ENCODE measurements at places on chromosomes 16 and 17.

- no peak for DNase-seq
These were observed 15.7 kb upstream of the MRC2 start for GRCh38 chr17:62611728-62612127.

DNA sequence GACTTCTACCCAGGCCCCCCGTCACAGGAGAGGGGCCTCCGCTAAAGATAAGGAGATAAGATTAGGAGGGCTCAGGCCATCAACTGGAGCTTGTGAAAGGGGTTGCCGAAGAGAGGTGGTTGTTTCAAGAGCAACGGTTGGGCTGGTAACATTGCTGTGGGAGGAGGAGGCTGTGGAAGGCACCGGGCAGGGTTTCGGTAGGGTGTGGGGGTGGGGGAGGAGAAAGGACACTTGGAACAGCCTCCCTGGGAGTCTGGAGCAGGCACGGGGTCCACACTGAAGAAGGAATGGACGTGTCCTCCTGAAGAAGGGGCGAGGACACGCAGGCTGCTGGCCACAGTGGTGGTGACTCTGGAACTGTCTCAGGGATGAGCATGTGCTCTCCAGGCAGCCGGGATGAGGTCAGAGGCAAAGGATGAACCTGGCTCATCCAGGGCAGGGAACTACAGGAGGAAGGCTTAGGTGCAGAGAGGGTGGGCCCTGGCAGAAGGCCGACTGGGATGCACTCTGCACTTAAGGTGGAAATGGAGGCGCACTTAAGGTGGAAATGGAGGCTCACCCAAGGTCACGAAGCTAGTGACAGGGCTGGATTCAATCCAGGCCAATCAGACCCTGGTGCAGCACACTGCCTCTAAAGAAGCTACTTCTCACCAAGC is 1.2 kb upstream of the EPX start:
- DNase-seq: no peak

- no peak for DNase-seq
These were observed 81.2 kb downstream of the TOX3 start for GRCh38 chr16:52465711-52466267.

DNA sequence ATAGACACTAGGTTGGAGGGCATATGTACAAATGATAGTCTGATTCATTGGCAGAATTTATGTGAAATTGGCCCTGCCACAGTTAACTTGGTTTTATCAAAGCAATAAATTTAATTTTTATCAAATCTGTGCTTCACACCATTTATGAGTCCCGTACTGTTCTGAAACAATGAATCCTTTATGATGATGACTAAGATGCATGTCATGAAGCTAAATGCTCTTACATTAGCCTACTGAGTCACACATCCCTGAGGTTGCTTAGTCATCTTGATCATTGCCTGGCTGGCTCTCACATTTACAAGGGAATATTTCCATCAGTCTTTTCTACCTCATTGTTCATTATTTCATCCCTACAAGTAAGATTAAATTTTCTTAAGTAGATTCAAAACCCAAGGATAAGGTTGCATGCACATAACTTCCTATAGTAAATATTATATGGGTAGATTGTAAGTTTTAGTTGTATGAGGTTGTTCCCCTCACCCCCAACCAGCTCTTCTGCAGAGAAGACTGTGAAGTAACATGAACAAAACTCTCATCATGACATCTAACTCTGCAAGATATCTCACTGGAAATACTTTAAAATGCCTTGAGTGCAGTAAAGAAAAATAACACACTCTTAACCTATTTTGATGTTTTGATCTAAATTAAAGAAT is 170.7 kb downstream of the CYB561 start:
- DNase-seq: no peak

- no peak for DNase-seq
These were observed 6.4 kb upstream of the LGALS3BP start for GRCh38 chr17:78986048-78986648.

GRCh38 chr17:43750153-43750552 is 8.4 kb downstream of the SOST start:
- no peak for DNase-seq

- peak; percentile 72 for DNase-seq
These were observed 10.2 kb upstream of the NFATC3 start for GRCh38 chr16:68074850-68075555.

- no peak for DNase-seq
These were observed 13.2 kb downstream of the TERF2IP start for GRCh38 chr16:75660726-75661302.

DNA sequence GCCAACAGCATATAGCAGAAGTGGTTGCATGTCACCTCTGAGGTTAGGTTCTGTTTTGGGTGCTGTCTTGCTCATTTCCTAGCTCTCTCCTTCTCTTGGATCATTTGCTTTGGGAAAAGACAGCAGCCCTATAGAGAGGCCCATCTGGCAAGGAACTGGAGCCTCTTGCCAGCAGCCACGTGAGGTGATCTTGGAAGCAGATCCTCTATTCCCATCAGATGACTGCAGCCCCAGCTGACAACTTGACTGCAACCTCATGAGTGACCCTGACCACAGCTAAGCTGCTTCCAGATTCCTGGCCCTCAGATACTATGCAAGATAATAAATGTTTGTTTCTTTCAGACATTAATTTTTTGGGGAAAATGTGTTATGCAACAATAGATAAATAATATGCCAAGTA is 213.3 kb upstream of the HS3ST4 start:
- DNase-seq: no peak

- DNase-seq: peak; percentile 70
These were observed at the start of gene CHMP6 for GRCh38 chr17:80991645-80992076. Gene CHMP6 (plus strand): TSS chr17:80991841. CDS start chr17:80991919, 78 bp downstream.

DNA sequence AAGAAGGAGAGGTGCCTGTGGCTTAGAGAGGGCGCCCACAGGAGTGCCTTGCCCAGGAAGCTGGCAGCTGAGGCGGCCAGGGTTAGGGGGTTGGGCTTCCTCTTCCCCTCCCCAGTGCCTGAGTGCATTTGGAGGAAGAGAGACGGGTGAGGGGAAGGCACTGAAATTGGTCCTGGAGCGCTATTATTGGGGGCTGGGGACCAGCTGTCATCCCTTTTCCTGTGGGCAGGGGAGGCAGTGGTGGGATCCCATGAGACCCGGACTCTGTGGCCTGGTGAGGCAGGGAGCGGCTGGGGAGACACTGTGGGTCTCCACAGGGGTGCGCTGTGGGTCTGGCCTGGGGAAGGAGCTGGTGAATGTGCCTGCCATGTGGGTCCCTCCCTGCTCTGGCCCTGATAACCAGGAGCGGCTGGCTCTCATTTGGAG is 259.7 kb downstream of the SEC14L1 start:
- DNase-seq: peak; percentile 70

- no peak for DNase-seq
These were observed 14.7 kb downstream of the KCTD19 start for GRCh38 chr16:67311607-67312488.

DNA sequence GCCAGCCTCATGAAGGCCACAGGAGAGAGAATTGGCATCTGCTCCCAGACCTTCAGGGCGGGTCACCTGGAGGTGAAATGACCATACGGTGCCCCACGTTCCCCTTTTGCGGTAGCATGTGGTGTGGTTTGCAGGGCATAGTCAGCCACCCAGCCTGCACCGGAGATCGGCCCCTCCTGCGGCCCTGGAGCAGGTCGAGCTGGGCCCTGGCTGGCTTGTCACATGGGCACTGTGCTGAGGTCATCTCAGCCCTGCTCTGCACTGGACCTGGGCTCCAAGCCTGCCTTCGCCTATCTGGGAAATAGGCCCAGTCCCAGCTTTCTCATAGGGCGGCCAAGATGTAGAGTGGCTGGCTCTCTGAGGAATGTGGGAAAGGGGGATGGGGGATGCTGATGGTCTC is 16.2 kb downstream of the GSE1 start:
- DNase-seq: no peak

DNA sequence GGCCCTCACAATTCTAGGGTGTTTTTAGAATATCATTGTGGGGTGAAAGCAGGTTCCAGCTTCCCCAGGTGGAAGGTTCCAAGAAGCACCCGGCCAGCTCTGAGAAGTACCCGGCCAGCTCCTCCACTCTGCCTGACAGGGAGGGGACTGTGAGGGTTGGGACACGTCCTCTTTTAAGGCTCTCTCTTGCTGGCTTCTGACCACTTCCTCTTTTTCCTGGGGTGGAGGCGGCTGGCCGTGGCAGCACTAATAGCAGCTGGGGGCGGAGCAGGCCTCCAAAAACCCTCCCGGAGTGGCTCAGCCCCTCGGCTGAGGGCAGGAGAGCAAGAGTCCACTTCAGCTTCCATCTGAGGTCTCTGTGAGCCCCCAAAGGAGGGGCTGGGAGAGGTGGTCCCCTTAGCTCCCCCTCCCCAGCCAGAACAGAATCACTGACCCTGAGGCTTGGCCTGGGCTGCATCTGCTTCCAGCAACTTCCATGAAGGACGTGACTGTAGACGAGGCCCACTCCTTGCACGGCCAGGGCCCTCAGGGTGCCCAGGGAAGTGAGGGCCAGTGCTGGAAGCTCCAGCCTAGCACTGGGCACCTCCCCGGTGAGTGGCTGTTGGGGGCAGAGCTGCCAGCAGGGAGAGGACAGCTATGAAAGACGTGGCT is 26.7 kb upstream of the PLCG2 start:
- DNase-seq: no peak

- DNase-seq: no peak
These were observed 5.0 kb upstream of the CCDC57 start for GRCh38 chr17:82217530-82218204.

DNA sequence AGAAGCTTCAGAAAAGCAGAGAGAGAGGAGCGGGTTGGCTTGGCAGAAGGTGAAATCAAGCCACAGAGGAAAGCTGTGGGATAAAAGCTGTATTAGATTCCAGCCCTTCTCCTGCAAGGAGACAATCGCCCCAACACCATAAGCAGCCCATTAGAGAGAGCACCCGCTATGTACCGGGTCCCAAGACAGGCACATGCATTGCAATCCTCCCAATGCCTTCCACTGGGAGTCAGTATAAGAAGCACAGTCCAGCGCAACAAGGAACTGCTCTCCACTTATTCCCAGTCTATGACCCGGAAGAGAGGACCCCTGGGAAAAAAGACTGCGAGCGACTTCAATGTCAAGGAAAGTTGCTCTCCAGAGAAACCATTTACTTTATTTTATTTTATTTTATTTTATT is 43.8 kb downstream of the NOG start:
- no peak for DNase-seq

DNA sequence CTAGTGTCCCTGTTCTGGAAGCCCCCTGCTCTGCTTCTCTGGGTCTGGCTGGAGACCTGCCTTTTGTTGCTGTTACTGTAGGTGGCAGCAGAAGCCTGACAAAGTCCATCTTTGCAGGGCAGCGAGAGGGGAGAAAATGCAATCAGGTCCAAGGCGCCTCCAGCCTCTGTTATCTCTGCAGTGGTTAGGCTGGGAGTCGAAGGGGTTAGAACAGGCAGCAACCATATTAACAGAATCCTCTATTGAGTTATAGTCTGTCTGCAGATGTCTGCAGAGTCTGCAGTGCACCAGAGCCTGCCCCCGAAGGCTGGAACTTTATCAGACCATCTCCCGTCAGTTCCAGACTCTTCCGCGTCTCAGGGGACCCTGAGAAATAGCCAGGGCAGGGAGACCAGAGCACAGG is 404.9 kb upstream of the EEF2KMT start:
- no peak for DNase-seq

GRCh38 chr17:2898255-2898926 is 102.2 kb downstream of the RAP1GAP2 start:
- no peak for DNase-seq

- no peak for DNase-seq
These were observed 24.2 kb downstream of the FAM20A start for GRCh38 chr17:68576811-68577496.

DNA sequence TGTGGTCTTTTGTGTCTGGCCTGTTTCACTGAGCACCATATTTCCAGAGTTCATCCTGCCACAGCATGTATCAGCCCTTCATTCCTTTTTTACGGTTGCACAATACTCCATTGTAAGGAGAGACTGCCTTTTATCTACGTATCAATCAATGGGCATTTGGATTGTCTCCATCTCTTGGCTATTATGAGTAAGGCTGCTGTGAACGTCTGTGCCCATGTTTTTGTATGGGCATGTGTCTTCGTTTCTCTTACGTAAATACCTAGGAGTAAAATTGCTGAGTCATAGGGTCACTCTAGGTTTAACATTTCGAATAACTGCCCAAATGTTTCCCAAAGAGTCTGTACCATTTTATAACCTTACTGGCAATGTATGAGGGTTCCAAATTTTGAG is 202.8 kb upstream of the FOXF1 start:
- DNase-seq: no peak

DNA sequence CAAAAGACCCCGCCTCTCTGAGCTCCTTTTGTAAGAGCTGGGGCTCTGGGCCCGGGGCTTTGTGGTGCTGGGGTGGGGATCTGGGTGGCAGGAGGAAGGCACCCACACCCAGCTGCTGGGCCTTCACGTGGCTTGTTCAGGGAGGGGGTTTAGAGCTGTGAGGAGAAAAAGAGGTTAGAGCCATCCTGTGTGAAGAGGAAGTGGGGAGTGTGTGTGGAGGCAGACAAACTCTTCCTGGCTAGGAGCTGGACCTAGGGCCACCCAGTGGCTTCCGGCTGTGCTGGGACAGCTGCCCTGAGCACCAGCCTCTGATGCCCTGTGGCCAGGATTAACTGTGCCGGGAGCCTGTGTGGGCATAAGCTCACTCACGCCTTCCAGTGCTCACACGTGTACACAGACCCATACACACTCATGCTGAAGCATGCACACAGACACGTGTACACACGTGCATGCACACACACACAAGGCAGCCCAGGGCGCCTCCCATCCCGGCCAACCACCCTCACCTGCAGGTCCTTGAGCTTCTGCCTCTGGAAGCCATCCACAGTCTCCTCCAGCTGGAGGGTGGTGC is 7.4 kb downstream of the CIBAR2 start:
- peak; percentile 28 for DNase-seq

GRCh38 chr17:72411124-72411563 is 290.3 kb downstream of the SOX9 start:
- DNase-seq: no peak

DNA sequence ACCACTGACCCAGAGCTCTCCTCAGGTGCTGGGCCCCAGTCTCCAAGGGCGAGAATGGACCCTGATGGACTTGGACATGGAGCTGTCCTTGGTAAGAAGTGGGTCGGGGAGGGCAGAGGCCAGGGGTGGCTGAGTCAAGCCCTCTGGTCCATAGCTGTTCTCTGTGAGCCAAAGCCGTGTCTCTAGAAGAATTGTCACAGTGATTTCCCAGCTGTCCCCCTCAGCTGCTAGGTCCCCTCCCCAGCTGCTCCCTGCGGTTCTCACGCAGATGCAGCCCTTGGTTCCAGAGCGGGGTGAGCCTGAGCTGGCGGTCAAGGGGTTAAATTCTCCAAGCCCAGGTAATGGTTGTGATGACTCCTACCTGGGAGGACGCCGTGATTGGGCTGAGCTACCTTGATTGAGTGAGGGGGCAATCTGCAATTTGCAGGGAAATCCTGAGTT is 1.3 kb upstream of the NOL3 start:
- no peak for DNase-seq

- DNase-seq: no peak
These were observed 6.0 kb upstream of the ASB16 start for GRCh38 chr17:44164476-44164875.

- no peak for DNase-seq
These were observed 66.4 kb downstream of the SRCIN1 start for GRCh38 chr17:38539386-38539785.

All from central memory CD4-positive, alpha-beta T cell (primary cell).